Ecto neural progenitor cell (in vitro differentiated cells): ENCODE measurements at places on chromosomes 2 and 18.

DNA sequence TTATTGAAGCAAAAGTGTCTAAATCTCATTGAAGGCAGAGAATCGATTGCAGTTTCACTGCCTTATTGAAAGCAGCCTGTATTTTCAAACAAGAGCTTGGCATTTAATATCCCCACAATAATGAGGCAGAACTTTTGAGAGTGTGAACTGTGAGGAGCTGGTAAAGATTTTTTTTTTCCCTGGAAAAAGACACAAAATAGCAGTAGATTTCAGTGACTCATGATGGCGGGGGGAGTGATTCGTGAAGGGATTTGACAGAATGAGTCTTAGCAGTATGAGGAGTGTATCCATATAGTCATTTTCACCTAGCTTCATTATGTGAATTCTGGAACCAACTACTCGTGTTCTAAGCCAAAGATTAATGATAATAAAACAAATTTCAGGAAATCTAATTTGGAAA lies 242.9 kb downstream of the ARL6IP6 start:
- no peak for DNase-seq

DNA sequence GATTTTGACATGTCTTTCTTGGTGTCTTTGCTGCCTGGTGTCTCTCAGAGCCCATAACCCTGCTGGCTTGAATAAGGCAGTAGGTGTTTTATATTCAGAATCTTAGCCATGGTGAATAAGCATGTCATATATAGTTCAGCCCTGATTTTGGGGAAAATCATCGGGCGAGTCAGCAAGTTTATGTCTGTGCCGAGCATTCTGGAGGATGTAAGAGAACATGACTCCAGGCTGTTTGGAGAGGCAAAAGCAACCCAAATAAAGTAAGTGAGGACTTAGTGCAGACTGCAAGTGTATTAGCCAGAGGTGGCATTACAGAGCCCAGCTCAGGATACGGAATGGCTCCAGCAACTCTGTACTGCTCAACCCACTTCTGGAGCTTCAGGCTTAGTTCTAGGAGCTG lies 50.3 kb downstream of the TCF7L1 start:
- DNase-seq, result no peak

DNA sequence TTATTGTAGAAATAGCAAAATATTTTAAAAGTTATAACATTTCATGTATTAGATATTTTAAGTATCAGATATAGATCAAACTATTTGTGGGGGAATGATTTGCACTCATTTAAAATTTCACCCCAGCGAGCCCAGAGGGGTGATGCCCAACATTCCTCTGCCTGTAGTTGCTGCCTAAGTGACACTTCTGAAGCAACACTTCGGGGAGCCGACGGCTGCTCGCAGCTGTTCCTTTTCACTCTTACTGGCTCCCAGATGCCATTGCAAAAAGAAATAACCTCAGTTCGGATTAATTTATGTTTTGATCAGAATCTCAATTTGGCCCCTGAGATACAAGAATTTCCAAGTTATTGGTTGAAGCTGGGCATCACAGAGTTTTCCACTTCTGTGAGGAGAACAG lies 603.8 kb downstream of the PLCL1 start:
- no peak for DNase-seq

DNA sequence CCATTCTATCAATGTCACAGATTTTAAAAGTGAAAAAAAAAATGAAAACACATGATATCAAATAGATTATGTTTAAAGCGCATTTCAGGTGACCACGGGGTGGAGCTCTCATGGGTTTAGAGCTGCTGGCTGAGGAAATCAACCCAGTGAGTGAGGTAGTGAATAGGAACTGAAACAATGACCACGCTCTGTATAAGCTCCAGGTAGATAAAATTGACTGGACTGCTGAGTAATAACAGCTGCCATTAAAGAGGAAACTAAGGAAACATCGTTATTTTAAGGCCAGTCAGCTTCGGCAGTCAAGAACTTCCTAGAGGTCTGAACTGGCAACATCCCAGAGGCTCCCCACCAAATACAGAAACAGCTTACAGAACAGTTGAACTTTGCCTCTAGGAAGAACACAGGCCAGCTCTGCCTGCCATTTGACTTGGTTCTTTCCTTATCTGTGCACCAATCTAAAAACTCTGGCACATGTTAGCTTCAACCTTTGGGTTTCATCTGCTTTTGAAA lies 185.9 kb downstream of the PDE1A start:
- DNase-seq, result no peak

GRCh38 chr2:238720232-238720672 lies 127.6 kb upstream of the TWIST2 start:
- peak; percentile 77 for DNase-seq

- peak; percentile 78 for DNase-seq
Observed at GRCh38 chr2:203808046-203808750, 59.4 kb upstream of the CTLA4 start.
